Stimulated activated CD8-positive, alpha-beta memory T cell treated with anti-CD3 and anti-CD28 coated beads, Interleukin-4, amount 100 ng/mL, for 1 hour (primary cell): ENCODE measurements at places on chromosomes 4 and X.

DNA sequence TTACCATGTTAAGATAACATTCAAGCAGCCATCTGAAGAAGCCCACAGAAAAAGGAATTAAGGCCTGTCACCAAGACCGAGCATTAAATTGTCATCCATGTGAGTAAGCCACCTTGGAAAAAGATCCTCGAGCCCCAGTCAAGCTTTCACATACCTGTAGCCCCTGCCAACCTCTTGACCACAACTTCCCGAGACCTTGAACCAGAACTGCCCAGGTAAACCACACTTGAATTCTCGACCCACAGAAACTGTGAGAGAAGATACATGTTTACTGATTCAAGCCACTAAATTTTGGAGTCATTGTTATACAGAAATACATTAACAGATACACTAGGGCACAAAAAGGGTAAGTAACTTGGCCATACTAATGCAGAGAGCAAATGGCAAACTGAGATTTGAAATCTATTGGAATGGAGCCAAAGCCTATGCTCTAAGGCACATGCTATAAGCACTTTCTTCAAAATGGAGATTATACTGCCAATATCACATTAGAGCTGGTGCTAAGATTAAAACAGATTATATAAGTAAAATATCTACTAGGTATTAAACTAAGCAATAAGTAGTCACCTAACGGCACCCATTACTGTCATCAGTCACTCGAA, 49.5 kb downstream of the FAM13A start:
- no peak for DNase-seq

GRCh38 chr4:102103368-102103767, 241.9 kb downstream of the SLC39A8 start:
- no peak for DNase-seq

DNA sequence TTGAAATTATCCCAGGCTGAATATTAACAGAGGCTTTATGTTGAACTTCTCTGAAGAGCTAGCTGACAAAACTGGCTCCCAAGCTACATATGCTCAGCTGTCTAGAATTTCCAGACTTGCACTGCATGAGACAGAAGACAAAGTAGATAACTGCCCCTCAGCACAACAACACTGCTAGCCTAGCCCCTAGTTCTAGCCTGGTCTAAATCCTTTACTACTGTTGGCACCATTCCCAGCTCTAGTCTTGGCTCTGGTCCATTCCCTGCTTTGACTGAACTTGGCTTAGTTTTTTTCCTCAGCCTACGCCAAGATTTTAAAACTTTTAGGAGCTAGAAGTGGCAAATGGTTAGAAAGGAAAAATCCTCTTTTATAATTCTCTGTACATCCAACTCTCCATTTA, 7.6 kb upstream of the OPHN1 start:
- DNase-seq = no peak

- DNase-seq = no peak
Observed at GRCh38 chr4:148097801-148098200, 344.4 kb downstream of the NR3C2 start.

DNA sequence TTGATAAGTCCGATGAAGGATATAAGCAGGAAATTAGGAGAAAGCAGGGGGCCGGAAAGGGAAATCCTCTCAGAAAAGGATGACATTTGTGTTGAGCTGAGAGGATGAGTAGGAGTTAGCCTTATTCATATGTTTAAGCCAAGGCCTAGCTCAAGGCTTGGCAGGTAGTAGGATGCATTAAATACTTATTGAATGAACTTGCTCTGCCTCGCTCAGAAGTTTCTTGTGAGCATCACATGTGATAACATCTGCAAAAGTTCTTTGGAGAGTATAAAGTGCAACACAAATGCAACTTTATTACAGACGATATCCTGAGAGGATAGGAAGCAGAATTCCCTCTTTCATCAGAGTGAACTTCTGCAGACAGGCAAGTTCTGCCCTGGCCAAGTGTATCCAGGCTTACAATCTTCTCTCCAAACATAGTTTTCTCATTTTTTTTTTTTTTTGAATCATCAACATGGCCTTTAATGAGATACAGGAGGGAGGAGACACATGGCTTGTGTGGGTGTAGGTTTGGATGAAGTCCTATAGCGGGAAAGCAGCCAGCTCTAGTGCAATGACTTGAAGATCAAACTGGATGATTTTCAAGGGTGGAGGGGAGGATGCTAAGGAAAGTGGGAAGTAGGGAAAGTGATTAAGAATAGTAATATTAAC, 48.1 kb downstream of the LUZP4 start:
- DNase-seq = no peak

DNA sequence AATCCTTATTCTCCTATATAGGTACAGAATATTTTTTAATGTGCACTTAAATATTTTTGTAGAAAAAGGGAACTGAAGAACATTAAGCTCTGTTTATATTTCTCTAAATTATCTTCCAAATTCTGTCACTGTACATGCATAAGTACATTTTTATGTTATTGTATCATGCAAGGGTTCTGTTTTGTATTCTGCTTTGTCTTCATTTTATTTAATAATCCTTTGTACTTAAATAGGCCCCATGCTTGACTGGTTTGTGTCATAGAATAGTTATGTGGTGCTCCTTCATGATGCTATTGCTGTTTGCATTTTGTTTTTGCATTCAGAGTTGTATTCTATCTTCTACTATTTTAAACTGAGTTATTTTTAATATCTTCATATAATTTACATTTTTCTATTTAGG, 111.9 kb upstream of the EDNRA start:
- no peak for DNase-seq

- DNase-seq = no peak
Observed at GRCh38 chr4:18686338-18687037, 664.9 kb upstream of the LCORL start.

DNA sequence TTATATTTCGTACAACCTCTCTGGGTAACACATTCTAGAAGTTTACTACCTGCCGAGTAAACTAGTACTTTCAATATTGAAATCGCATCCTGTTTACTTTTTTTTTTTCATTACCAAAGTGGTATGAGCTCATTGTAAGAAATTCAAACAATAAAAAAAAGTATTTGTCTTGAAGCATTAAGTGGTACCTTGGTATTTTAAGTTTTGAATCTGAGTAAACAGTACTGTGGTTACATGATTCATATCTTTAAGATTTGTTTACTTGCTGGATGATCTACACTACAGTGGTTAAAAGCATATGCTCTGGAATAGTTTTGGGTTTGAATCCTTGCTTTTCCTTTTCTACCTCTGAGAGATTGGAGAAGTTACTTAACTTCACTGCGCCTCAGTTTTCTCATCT, 3.8 kb upstream of the MMGT1 start:
- no peak for DNase-seq
